ENCODE measurements at places on chromosomes 5 and 9.

GRCh38 chr5:177554474-177555111, at the start of gene FAM193B:
TSS of gene FAM193B (minus strand) at chr5:177554563. CDS start at chr5:177554458, 105 bp downstream.
- DNase-seq, result peak; percentile 99

DNA sequence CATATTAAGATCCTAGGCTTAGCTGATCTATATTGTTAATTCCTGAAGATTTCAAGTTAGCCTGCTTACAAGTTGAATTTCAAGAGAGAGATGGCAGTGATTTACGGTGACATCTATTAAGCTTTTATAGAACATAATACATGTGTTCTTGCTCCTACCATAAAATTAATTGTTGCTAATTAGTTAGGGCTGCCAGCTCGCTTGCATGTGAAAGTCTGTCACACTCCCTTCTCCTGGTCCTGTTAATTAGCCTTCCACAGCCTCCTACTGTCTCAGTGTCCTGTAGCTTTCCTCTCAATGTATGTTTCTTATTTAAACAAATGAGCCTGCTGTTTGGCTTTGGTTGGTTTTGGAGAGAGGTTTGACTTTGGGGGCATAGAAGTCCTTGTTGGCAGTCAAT, 247.2 kb downstream of the NTRK2 start:
- DNase-seq, result no peak

- DNase-seq, result no peak
These were observed 255.9 kb upstream of the ADRA1B start for GRCh38 chr5:159660401-159660800.

GRCh38 chr5:139635606-139636206, 12.4 kb upstream of the CXXC5 start:
- DNase-seq, result peak; percentile 67

DNA sequence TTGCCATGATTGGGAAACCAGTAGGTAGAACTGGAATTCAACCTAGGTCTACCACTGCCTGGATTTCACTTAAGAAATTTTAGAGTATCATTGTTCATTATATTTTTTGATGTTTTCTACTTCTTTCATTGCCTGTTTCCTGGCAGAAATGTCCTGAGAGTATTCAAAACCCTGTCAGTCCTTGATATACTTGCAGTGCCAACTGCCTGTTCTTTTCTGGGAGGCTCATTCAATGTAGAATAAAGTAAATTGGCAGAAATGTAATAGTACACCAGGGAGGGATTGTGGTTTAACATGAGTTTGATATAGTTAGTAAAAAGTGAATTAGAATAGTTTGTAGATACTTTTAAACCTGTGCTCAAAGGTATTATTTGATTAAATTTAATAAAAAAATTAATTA, 286.3 kb downstream of the FBXL7 start:
- no peak for DNase-seq

DNA sequence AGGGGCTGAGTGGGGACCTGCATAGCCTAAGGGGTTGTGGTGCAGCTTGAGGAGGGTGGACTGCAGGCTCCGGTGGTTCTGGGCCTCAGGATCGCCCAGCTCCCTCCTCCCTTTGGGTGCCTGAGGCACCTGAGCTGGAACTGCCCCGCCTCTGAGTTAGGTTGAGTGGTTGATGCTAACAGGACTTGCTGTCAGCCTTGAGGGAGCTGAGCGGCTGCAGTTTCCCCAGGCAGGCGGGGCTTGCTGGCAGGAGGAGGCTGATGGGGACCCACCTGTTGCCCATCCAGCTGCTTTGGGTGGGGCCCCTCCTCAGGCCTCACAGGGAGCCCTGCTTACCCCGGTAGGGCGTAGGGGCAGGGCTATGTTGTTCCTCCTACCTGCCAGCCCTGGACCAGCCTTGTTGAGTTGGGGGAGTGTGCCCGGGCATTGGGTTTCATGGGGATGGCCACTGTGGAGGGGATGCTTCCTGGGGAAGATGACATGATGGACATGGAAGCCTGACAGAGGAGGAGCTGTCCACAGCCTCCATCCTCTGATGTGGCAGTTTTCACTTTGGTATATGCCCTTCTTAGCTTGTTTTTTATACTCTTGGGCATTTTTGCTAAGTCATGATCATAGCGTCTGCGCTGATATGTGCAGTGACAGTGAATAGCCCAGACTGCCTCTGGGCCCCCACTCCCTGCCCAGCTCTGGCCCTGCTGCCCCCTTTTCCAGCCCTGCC, 14.3 kb downstream of the WNK2 start:
- no peak for DNase-seq

- DNase-seq, result no peak
These were observed 206.2 kb downstream of the NR3C1 start for GRCh38 chr5:143197260-143197656.

GRCh38 chr5:39106322-39106721, 32.1 kb upstream of the RICTOR start:
- no peak for DNase-seq

GRCh38 chr9:130298662-130299279, 33.2 kb downstream of the HMCN2 start:
- DNase-seq, result no peak

DNA sequence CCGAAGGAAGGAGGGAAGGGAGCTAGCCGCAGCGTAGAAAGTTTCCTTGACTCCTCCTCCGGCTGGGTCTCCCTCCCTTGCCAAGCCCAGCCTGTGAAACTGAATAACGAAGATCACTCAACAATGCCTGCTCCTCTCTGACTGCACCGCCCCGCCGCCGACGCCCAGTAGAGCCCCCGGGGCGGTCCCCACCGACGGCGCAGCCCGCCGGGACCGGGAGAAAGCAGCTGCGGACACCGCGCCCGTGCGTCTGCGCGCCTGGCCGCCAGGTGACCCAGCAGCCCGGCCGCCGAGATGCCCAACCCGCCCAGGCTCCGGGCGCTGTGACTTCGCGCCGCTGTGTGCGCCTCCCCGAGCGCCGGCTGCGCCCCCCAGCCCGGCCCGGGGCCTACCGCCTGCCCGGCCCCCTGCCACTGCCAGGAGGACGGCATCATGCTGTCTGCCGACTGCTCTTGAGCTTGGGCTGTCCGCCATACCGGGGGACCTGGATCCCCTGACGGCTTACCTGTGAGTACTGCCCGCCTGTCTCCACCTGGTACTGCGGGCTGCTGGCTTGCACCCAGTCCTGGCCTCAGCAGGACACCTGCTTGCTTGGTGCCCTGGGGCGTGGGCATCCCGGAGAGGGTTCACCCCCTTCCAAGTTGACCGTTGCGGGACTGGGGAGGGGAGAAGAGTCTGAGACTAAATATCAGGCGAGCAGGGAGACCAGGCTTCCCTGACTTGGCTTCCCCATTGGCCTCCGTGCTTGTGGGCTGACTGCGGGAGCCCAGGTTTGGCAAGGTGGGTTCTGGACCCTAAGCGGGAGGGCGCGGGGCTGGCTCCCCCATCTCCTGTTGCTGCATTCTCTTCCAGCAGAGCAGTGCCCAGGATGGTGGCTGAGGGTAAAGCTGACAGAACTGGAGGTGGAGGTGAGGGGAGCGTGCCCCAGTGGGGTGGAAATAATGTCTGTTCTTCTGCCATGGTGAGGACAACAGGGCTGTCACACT, 26.2 kb upstream of the SPTLC1 start:
- no peak for DNase-seq

- DNase-seq, result no peak
These were observed 24.7 kb upstream of the CEP72 start for GRCh38 chr5:587403-587802.

- no peak for DNase-seq
These were observed 42.9 kb downstream of the DBH start for GRCh38 chr9:133679056-133679455.

DNA sequence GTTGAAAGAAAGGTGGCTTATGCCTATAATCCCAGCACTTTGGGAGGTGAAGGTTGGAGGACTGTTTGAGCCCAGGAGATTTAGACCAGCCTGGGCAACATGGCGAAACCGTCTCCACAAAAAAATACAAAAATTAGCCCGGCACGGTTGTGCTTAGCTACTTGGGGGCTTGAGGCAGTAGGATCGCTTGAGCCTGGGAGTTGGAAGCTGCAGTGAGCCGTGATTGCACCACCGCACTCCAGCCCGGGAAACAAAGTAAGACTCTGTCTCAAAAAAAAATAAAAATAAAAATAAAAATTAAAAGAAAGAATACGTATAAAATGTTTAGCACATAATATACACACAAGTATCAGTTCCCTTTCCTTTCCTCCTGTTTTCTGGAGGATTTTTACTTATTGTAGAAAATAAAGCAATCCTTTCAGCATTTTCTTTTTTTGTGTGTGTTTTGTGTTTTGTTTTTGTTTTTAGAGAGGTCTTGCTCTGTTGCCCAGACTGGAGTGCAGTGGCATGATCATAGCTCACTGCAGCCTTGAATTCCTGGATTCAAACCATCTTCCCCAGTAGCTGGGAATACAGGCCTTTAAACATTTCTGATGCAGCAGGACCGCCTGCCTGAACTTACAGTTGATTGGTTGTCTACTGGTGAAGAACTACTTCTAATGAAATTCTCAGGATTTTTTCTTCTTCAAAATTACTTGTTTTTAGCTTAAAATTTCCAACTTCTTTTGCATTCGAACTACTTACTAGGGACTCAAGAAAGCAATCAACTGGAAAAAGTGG, 4.1 kb upstream of the GPR107 start:
- DNase-seq, result no peak

DNA sequence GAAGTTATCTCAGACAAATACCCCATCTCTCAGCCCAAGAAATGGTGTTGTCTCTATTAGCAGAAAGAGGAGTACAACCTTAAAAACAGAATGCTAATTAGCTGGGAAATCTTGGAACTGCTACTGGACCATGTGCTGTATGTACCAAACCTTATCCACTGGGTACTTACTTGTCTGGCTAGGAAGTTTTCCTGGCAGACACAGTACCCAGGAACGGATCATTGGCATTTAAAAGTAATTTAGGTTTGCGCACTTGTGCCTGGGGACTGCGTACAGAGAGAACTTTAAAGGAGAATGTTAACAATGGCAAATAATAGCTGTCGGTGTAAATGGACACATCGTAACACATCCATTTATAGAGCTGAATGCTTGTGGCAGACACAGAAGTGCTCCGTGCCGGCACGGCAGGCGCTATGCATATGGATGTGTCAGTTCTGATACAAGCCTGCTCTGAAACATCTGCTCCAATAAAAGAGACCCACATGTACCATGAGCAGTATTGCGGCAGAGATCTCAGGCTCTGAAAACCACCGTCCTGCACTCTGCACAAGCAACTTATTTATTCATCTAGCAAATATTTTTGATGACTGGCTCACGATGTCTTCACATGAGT, 290.6 kb upstream of the PANK3 start:
- DNase-seq, result no peak

DNA sequence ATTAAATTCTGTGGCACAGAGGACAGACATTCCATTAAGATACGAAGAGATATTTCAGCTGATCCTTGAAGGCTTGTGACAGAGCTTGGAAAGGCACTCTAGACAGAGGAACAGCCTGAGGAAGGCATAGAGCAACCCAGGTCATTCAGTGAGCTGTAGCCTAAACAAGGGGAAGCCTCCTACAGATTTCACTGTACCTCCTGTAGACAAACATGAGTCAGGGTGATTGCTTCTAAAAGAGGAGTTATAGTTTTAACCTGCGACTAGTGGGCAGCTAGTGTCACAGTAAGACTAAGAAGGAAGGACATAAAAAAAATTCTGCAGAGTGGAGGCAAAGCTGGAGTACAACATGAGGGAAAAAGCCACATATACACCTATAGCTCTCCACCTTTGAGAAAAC, 43.5 kb upstream of the ANKDD1B start:
- no peak for DNase-seq

GRCh38 chr9:130372057-130372456, 72.7 kb upstream of the ASS1 start:
- DNase-seq, result no peak

GRCh38 chr5:59066367-59067163, 483.7 kb downstream of the RAB3C start:
- DNase-seq, result no peak

DNA sequence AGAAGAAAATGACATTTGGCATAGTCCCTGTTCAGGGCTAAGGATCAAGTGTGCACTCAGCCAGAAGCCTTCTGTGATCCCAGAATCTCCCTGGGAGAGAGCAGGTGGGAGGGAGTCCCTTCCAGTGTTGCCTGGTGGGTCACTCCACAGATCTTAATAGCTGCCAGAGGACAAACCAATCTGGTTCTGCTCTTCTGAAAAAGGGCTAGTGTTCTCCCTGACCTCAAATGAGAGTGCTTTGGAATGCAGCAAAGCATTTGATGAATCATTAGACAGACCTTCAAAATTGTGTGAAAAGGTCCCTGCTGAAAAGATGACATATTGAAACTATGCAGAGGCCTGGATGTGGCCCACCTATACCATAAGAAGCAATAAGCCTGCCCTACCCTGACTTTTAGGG, 339.7 kb downstream of the TMEM232 start:
- no peak for DNase-seq

GRCh38 chr9:91098203-91098850, 263.4 kb downstream of the AUH start:
- no peak for DNase-seq

- no peak for DNase-seq
These were observed 140.8 kb upstream of the ZNF608 start for GRCh38 chr5:124887223-124887622.

DNA sequence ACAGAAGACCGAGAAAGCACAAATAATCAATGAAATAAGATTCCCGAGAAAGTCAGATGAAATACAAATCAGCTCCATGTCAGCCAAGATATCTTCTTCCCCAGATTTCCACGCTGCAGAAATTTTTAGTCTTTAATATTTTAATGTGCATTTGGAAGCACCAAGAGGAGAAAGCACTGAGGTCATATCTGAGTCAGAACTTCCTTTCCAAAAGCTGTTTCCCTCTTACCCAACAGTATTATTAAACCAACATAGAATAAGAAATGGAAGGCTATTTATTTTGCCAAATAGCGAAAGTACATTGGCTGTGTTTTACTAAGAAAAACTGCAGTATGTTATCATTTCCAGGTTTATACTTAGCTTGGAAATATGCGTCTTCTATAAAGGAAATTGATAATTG, 772.1 kb upstream of the CDH9 start:
- no peak for DNase-seq

GRCh38 chr5:142441616-142442015, 116.8 kb upstream of the SPRY4 start:
- no peak for DNase-seq

DNA sequence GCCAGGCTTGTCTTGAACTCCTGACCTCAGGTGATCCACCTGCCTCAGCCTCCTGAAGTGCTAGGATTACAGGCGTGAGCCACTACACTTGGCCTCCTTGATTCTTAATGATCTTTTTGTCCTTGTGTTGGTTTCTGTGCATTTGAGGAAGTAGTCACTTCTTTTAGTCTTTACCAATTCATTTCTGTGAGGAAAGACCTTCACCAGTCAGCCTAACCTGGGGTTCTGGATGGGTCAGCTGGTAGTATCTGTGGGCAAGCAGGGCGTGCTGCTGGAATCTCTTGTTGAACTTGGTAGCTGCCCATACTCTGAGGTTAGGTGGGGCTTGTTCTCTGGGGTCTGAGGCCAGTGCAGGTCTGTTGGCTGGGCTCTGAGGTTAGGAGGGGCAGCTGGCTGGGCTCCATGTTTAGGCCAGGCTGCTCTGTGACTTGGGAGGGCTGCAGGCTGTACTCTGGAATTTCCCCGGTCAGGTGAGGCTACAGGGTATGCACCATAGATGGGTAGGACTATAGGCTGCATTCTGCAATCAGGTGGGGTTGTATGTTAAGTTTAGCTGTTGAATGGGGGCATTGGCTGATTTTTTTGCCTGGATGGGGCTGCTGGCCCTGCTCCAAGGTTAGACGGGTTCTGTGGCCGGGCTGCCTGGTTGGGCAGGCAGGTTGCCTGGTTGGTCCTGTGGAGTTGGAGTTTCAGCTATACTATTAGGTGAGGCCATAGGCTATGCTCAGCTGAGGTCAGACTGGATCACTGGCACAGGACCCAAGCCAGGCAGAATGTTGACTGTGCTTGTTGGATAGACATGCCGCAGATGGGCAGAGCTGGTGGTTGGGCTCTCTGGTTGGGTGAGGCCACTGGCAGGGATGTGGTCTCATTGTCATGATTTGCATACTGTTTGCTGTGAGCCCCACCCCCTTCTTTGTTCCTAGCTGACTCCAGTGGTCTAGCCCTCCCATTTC, 19.2 kb downstream of the UBAP1 start:
- peak; percentile 52 for DNase-seq
